ENCODE measurements at places on chromosomes 6 and 20.

GRCh38 chr20:44990425-44990824, 24.1 kb downstream of the STK4 start:
- DNase-seq = no peak

DNA sequence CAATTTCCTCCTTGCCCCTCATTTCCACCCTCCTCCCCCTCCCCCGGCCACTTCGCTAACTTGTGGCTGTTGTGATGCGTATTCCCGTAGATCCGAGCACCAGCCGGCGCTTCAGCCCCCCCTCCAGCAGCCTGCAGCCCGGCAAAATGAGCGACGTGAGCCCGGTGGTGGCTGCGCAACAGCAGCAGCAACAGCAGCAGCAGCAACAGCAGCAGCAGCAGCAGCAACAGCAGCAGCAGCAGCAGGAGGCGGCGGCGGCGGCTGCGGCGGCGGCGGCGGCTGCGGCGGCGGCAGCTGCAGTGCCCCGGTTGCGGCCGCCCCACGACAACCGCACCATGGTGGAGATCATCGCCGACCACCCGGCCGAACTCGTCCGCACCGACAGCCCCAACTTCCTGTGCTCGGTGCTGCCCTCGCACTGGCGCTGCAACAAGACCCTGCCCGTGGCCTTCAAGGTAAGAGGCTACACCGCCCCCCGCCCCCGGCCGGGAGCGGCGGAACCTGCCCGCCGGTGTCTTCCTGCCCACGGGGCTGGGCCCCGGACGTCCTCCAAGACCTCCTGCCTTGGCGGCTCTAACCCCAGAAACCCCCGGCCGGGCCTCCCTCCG, 44.9 kb upstream of the SUPT3H start:
- peak; percentile 60 for DNase-seq

DNA sequence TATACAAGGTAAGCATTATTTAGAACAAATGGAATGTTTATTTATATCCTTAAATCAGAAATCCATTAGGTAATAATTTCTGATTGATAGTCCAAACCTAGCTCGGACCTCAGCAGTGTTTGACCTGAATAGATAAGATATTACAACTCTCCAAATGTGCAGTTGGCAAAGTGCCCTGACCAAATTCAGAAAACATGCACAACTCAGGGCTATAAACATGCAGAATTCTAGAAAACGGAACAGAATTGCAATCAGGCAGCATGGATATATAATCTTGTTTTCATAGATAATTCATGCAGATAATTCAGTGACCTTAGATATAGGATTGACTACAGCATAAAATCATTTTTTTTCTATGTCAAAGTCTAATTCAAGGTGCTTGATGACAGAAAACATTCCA, 626.6 kb upstream of the CITED2 start:
- DNase-seq = no peak

DNA sequence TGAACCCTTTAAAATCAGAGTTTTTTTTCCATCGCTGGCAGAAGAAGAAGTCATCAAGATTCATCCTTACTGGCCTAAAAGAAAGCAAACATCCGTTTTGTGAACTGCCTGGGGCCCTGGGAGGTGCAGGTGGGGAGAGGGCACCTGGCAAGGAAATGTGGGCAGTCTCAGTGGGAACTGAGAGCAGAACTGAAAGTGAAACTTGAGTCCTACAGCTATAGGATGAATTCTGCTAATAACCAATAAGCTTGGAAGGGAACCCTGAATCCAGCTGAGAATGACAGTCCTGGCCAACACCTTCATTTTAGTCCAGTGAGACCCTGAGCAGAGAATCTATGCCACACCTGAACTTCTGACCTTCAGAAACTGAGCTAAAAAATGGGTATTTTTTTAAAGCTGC, 130.1 kb upstream of the ASCC3 start:
- no peak for DNase-seq

DNA sequence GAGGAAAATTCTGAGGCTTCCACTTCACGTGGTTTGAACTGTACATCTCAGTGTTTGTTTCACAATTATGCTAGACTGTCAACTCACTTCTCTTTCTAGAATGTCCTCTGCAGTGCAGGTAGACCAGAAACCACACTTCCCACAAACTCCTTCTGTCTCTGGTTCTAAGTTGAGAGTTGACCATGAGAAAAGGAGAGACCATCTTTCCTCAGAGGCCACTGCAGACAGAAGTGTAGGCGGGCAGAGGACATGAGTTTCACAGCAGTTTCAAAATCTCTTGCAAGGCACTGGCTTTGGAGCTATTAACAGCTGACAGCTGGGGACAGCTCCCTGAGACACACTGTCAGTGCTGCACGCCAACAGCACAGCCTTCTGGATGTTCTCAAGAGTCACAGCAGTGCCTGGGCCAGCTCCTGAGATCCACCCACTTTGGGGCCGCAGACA, 55.4 kb upstream of the MOXD1 start:
- DNase-seq = no peak

GRCh38 chr6:167472880-167473279, 148.0 kb downstream of the TTLL2 start:
- DNase-seq = no peak

- DNase-seq = peak; percentile 82
Measured at GRCh38 chr20:43666376-43667328, at the start of gene MYBL2. MYBL2 (plus strand) TSS chr20:43667114; CDS start chr20:43667284, 170 bp downstream.

GRCh38 chr20:53021934-53022333, 49.8 kb downstream of the TSHZ2 start:
- DNase-seq = no peak

DNA sequence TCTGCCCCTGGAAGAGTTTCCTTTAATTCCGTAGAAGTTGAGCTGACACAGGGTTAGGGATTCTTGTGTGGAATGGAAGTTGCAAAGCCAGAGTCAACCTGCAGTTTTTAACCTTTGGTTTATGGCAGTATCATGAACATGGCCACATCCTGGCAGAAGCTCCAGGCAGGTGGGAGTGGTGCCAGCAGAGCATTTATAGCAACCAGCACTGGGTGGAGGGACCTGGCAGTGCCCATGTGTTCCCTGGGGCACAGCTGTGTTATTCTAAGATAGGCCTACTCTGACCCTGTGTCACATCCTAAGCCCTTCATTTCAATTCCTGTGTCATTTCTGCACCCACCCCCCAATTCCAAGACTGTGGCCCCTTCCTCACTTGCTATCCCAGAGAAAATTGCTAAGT, 26.1 kb upstream of the ZNF831 start:
- no peak for DNase-seq

DNA sequence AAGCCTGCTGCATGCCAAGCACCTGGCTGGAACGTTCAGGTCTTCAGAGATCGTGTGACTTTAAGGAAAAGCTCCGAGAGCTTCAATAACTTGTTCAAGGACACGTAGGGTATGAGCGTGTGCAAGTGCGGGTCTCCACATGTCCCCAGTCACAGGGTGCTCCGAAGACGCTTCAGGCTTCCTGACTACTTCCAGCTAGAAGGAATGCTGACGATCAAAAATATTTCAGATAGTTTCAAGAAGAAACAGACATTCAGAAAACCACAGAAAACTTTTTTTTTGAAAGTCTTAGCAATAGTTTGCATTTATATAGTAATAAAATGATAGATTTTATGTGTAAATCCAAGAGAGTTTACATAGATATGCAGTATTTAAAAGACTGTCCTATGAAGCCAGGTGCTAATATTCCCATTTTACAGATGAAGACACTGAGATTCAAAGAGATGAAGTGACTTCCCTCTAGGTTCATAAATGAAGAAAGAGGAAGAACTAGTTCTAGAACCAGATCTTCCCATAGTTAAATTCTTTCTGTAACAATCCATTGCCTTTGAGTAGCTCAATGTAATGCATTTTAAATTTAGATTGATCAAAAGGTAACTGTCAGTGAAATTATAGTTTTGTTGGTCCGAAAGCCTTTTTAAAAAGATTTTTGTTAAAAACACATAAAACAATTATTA, 247.6 kb downstream of the MYLK4 start:
- DNase-seq = no peak

GRCh38 chr6:87929843-87930288, 117.8 kb upstream of the SPACA1 start:
- DNase-seq = peak; percentile 83

DNA sequence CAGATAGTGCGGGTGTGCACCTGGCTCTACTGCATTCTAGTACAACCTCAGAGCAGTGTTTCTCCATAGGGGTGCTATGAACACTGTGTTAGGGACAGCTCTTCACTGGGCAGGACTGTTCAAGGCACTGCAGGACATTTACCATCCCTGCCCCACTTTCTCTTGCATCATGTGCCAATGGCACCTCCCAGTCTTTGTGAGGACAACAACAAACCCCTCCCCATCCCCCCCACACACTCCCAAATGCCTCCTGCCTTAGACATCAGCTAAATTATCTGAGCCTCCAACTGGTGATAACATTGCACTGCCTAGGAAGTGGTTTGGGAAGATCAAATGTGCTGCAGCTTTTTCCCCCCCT, 98.9 kb downstream of the FYN start:
- DNase-seq = no peak

DNA sequence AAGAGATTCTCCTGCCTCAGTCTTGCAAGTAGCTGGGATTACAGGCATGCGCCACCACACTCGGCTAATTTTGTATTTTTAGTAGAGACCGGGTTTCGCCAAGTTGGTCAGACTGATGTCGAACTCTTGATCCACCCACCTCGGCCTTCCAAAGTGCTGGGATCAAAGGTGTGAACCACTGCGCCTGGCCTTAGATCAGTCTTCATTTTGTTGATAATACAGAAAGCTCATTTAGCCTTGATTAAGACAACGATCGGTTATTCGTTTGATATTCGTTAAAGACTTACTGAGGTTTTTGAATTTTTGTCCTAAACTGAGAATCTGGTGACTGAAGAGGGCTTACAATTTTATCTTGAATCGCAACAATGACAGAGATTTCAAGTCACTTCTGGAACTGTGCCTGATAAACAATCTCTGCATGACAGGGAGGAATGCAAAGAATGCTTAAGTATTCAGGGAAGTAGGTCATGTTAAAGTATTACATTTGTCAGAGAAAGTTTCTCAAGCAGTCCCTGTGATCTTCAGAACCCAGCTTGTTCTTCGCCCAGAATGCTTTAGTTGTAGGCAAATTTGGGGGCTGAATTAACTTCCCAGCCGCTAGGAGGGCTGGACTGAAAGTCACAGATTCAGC, 14.8 kb downstream of the AKAP12 start:
- no peak for DNase-seq

- no peak for DNase-seq
Measured at GRCh38 chr6:107697682-107698081, 126.4 kb downstream of the SCML4 start.

- no peak for DNase-seq
Measured at GRCh38 chr6:52513464-52513863, 63.4 kb downstream of the TRAM2 start.

GRCh38 chr6:63571361-63572043, 778 bp upstream of the LOC128125822 start:
- DNase-seq = no peak

DNA sequence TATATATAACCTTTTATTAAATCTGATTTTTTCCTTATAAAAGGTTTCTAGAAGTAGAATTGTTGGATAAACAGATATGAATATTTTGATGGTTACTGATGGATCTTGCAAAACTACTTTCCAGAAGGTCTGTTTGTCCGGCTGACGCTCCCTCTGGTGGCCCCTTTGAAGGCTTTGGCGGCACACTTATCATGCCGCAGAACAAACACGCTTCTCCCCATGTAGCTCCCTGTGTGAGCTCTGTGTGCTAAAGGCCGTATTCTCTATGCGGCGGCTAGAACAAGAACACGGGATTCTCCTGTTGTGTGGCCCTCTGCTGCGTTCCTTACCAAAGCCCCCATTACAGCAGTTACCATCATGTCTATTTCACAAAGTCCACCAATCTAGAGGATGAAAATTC, 30.0 kb downstream of the PPP1R3G start:
- peak; percentile 2 for DNase-seq

Data from NCI-H1417 (cell line).